ENCODE measurements at places on chromosomes 4 and X. TPM values are rescaled to one million over a fixed set of nuclear protein-coding genes. Genes with fewer than 3 reads are reported as not detected.
A peak's percentile ranks its signal among the peaks of the same experiment; 100 is the strongest.

DNA sequence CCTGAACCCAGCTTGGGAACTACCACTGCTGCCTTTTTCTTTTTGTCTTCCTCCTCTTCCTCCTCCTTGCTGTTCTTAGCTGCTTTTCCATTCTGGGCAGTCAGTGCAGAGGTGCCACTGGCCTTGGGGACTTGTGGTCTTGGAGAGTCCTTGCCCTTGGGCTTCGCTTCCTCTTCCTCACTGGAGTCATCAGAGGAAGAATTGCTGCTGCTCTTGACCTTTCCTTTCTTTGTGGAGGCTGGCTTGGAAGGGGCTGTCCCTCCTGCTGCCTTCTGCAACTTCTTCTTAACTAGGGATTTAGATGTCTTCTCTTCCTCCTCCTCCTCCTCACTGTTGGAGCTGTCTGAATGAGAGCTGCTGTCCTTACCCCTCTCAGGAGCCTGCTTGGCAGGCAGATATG is 53.2 kb downstream of the FAM9B start:
- no peak for DNase-seq

The CXorf65 gene
- total RNA-seq, result not detected

DNA sequence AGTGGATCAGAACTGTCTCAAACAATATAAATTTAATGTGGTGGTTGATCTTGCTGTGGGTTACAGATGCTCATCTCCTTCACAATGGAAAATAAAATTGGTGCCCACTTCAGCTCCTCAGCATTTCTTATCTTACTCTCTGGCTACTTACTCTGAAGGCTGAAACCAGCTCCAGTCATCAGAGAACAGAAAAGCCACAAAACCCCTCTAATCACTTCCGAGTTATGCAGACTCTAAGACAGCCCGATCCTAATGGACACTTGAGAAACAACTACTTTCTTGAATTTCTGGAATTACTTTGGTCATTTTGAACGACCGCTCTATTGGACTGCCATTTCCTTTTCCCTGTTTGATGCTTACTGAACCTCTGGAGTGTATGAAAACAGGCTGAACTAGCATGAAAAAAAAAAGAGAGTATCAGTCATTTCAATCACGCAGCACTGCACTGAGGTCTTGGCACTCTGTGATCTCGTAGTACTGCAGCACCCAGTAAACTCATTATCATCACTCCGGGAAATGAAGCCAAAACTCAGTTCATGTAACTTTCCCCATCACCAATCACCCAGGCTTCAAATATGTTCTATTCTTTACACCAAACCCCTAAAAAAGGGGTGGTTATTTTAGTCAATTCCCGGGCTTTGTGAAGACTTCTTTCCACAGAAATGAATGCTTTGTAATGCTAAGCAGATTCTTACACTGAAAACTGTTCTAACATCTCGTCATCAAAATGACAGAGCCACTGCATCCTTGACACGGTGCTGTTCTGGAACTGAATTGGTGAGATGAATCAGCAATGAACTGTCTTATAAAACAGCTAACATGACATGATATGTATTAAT is 54.5 kb downstream of the TSPAN5 start:
- no peak for DNase-seq

- peak; percentile 75 for DNase-seq
Observed at GRCh38 chr4:173509036-173510001, 20.7 kb downstream of the HAND2 start.

The TMEM35A gene
- 1.7 TPM for total RNA-seq

DNA sequence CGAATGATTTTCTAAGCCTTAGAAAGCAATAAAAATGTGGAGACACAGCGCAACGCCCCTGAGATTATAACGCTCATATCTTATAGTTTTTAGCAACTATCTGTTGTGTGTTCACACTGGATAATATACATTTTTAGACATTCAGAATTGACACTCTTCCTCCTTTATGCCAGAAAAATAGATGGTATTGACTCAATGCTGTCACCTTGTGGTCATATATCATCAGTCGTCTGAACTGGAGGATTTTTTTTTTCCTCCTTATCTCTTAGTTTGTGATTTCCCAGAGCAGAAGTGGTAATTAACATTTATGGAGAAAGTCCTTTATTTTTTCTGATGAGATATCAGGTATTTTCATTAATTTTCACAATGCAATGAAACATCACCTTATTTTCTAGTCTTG is 759.6 kb downstream of the RAB28 start:
- peak; percentile 8 for DNase-seq

- DNase-seq, result no peak
Observed at GRCh38 chr4:112968451-112969159, 80.8 kb upstream of the ANK2 start.

GRCh38 chrX:153870791-153871360 is 15.1 kb downstream of the L1CAM start:
- DNase-seq, result no peak

The KLHL34 gene
- total RNA-seq, result 3.4 TPM

The MUC7 gene
- 140 TPM for total RNA-seq

The TCP11X2 gene
- total RNA-seq, result not detected

The TMPRSS11B gene
- total RNA-seq, result 84.9 TPM

DNA sequence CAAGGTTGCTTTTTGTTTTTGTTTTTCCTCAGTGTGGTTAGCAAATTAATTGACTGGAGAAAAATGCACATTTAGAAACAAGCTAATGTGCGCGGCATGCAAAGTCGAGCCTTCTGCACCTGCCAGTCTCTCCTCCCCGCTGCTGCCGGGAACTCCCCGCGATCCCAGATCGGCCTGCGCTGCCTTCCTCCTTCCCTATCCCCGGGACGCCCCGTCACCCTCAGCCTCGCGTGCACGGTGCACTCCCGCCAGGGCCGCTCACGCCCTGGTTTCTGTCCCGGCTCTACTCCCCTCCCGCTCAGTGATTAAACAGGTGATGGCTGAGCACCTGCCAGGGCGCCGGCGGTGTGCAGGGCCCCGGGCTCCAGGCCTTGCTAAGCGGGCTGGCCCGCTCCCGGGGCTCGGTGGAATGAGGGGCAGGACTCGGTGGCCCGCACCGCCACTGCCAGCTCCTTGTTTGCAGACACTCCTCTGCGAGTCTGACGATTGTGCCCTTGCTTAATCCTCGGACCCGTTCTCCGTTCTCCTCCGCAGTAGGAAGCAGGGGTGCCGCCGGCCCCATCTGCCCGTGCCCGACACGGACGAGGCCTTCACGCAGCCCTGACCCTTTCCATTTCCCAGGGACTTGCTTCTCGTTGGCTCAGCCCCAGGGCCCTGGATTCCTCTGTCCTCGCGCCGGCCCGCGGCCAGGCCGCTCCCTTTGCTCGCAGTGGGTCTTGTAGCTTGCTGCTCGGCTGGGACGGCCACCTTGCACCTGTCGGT is 143.4 kb downstream of the TRIML1 start:
- peak; percentile 15 for DNase-seq

The ADRA2C gene
- 0.92 TPM for total RNA-seq

DNA sequence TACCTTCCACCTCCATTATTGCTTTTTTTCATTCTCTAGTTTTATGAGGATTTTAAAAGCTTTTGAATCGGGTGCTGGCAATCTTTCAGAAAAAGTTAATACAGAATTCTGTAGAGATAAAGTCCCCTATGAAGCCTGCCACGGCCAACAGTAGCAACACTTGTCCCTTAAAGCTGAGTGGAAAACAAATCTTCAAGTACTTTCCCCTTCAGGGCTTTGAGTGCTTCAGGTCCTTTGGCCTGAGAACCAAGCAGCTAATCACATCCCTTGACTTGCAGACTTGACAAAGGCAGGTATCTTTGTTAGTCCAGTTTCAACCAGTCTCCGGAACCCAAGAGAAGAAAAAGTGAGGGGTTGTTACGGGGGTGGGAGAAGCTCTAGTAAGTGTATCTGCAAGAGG is 144.4 kb downstream of the ATG4A start:
- DNase-seq, result no peak

DNA sequence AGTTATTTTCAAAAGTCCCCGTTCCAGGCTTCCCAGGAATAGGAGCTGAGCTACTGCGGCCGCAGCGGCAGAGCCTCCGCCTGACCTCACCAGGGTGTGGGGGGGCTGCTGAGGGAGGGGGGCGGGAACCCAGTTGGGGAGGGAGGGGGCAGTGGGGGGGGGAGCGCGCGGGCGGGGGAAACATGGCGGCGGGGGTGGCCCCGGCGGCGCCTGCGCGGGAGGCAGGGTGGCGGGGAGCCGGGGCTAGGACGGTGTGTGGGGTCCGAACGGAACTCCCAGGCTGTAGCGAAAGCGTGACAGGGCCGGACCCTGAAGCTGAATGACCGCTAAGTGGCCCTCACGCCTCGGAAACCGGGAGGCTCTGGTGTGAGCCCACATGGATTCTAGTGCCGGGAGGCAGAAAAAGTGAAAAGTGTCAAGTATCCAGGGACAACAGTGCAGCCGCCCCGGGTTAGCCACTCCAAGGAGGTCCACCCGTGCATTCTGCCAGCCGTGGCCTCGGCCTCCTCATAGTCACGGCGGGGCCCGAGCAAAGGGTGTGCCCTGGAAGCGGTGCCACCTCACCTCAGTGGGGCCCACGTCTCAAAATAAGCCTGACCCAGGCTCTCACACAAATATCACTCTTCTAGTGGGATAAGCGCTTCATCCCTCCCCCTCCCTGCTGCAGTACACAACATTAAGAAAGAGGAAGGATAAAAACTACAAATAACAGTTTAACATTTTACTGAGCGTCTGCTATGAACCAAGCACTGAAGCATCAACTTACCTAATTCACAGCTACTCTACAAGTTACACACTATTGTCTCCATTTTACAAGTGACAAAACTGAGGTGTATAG is at the start of gene KLHL13:
KLHL13 (minus strand) TSS at position 98 of the 838 bp plus-strand sequence. CDS start 88,337 bp downstream, outside the sequence.
- DNase-seq, result peak; percentile 75

All from tongue (tissue), 3 donors.